ENCODE measurements at places on chromosomes 3 and 15.

DNA sequence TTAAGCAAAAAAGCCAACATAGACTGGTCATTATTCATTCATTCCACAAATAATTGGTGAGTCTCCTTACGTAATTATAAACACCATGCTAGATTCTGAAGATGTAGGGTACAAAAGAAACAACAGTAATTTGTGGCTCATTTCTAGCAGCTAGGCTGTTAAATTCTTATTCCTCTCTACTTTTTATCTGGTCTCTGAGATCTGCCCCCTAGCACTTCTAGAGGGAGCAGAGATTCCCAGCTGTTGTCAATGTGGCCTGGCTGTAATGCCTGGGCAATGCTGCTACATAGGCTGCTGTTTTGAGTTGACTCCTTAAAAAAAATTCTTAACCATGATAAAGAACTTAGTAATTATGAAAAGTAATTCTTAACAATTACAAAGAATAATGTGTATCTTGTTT lies 434.9 kb upstream of the THRB start:
- no peak for DNase-seq

DNA sequence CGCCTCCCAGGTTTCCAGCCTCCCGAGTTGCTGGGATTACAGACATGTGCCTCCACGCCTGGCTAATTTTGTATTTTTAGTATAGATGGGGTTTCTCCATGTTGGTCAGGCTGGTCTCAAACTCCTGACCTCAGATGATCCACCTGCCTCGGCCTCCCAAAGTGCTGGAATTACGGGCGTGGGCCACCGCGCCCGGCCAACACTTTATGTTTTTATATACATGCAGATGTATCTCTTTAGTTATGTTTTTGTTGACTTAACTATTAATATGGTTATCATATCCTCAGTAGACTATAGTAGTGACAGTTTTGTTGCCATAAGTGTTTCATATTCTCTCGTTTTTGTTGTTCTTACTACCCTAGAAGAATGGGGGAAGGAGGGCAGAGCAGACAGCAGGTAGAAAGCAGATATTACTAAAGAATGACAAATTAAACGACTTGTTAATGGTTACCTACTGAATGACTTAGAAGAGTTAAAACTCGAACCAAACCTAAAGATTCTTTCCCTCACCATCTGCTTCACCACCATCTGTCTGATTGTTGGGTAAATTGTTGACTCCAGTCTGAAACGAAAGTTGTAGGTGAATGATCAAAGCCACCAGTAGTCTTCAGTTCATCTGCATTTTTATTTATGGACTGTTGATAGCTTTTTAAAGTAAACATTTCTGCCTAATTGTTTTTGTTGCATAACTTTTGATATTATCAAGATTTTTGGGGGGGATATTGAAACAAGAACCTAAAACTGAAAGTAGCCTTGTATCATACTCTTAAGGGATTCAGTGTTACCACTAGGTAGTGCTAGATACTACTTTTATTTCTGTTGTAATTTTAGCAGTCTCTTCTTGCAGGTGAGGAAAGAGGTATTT lies 89.3 kb downstream of the RASA2 start:
- DNase-seq, result no peak

- DNase-seq, result no peak
Observed at GRCh38 chr15:89899295-89899945, 5.6 kb upstream of the AP3S2 start.

- no peak for DNase-seq
Observed at GRCh38 chr3:127961963-127962362, 46.9 kb downstream of the KBTBD12 start.

GRCh38 chr3:193711166-193711485 lies 118.1 kb downstream of the OPA1 start:
- no peak for DNase-seq

GRCh38 chr3:134867277-134867676 lies 72.2 kb downstream of the EPHB1 start:
- DNase-seq, result no peak

GRCh38 chr3:152910211-152910610 lies 75.3 kb downstream of the P2RY1 start:
- no peak for DNase-seq

GRCh38 chr3:63912768-63913588 lies 795 bp upstream of the SCAANT1 start:
- DNase-seq, result no peak

GRCh38 chr3:53665608-53666425 lies 171.4 kb downstream of the CACNA1D start:
- DNase-seq, result no peak

DNA sequence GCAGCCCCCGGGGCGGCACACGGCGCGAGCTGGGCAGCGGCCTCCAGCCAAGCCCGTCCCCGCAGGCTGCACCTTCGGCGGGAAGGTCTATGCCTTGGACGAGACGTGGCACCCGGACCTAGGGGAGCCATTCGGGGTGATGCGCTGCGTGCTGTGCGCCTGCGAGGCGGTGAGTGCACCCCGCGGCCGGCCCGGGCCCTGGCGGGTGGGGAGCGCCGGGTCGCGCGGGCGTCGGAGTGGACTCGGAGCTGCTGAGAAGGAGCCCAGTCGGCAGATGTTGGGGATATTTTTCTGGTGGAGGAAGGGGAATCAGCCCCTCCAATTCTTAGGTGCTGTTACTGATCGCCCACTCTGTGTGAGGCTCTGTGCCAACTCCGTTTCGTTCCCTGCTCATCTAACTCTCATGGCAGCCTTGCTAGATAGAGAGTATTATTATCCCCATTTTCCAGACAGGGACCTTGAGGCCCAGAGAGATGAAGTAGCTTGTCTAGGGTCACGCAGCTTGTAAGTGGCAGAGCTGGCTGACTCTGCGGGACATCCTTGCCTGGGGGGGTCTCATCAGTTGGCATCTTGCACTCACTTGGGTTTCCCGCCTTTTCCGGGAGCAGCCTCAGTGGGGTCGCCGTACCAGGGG lies 890 bp downstream of the CHRD start:
- no peak for DNase-seq

- no peak for DNase-seq
Observed at GRCh38 chr15:66578286-66578875, 12.6 kb upstream of the LCTL start.

DNA sequence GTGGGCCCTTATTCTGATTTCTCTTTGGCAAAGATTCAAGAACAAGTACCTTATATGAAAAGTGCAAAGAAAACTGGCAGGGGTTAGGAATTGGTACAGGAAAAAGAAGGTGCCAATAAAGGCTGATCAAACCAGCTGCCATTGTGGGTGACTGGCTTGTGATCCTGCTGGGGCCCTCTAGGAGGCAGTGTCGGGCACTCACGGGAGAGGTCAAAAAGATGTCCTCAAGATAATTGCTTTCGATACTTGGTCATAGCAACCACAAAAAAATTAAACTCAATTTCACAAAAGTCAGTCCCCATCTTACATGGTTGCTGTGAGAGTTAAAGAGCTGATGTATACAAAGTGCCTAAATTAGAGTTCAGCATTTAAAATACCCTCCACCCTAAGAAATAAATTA lies 31.0 kb upstream of the CAV3 start:
- no peak for DNase-seq

DNA sequence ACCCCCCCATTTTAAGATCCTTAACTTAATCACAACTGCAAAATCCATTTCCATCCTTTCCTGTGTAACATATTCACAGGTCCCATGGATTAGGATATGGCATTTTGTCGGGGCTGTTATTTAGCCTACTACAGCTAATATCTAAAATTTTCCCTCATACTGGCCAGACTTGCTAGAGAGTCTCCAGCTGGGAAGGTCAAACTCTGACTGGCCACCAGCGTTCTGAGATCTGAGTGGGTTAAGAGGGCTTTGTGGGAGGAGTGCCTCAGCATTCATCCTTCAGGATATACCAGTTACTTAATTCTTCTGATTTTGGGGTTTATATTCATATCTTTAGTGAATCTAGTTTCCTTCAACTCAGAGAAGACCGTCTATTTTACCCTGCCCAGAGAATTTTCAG lies 17.7 kb downstream of the TM4SF18 start:
- DNase-seq, result no peak
